Retinal pigment epithelial cell (primary cell): ENCODE measurements at places on chromosomes 12 and 14.

DNA sequence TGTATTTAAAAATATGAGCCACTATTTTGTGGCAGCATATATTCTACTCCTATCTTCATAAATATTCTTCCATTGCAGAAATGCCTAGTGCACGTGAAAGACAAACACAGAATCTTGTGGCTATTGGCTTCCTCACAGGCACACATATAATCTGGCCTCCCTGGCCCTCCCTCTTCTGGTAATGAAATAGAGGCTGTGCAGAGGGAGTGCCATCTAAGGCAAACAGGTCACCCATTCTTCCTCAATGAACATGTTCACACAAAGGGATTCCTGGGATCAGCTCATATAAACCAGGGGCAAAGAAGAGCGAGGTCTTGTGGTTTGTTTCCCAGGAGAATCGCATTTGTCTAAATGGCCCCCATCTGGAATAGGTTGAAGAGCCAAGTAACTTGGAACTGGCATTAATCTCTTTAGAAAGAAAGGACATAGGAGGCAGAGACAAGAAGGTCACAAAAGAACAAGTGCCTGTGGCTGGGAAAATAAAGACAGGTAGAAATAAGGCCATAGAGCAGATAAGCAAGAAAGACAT lies 171.6 kb upstream of the PTPRQ start:
- DNase-seq, result peak; percentile 29

- no peak for DNase-seq
Measured at GRCh38 chr14:25537846-25538455, 488.0 kb upstream of the STXBP6 start.

GRCh38 chr14:33902363-33902762 lies 48.5 kb downstream of the EGLN3 start:
- DNase-seq, result no peak

DNA sequence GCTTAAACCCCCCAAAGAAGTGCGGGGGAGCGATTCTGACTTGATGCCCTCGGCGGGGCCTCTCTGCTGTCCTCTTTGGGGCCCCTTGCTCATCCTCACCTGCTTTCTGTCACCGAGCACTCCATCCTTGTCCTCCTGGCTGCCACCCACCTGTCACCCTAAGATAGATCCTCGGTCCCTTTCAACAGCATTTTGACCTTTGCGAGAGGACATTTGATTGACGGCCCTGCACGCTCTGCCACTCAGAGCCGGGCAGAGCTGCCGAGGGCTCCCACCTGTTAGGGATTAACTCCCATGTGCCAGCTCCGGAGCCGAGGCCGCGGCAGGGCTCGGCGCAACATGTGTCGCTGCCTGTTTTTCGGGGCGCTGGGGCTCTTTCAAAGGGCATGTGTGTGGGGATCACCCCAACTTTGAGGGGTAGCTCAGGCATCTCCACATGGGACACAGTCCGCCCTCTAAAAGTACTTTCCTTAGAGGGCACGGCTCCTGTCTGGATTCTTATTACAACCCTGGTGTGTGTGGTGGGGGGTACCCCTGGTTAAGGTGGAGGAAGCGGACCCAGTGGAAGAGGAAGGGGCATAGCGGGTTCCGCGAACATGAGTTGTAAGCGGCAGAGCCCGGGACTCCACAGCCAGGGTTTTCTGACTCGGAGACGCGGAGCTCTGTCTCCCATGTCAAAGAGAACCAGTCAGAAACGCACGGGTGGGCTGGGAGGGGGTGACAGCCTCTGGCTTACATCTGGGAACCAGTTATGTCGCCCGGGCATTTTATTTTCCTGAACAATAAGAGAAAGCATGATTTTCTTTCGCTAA lies 811 bp upstream of the MEG3 start:
- no peak for DNase-seq

DNA sequence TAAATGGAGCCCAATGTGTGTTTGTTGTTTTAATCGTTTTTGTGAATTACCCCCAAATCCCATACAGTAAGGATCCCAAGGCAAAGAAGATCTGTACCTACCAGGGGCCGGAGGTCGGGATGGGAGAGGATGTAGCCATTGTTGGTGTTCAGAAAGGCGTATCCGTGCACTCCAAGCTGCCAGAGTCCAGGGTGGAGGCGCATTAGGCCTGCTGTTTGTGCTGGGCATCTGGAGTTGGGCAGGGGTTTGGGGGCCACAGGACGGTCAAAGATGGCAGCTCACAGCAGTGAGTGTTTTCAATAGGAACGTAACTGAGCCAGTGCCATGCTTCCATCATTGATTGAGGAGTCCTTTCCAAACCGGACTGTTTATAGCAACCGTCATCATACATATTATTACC lies 40.2 kb downstream of the CACNA2D4 start:
- DNase-seq, result no peak

DNA sequence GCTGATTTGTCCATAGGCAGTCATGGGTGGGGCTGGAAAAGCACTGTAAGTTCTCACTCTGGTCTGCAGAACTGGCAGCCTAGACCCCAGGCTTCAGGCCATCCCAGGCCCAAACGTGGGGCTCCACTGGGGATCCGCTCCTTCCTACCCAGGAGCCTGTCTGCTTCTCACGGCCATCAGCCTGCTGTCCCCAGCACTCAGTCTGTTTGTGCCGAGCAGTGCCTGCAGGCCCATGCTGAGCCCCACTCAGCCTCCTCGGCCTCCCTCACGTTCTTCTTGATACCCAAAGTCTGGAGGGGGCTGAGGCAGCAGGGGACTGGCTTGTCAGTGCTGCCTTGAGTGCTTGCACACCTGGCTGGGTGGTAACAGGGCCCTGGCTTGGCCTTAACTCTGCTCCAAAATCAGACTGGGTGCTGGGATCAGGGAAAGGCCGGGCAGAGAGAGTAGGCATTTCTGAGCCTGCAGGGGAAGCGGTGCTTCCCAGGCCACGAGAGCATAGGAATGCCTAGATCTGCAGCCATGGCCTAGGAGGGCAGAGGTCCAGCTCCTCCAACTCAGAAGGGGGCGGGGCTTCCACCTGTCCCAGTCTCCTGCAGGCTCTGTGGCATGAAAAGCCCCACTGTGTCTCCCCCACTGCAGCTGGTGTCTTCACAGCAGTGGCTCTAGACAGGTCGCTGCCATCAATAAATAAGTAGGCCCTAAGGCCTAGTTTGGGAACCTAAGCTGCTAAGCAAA lies 772.4 kb upstream of the FBXO33 start:
- no peak for DNase-seq

- no peak for DNase-seq
Measured at GRCh38 chr12:26244503-26244902, 49.1 kb downstream of the SSPN start.

DNA sequence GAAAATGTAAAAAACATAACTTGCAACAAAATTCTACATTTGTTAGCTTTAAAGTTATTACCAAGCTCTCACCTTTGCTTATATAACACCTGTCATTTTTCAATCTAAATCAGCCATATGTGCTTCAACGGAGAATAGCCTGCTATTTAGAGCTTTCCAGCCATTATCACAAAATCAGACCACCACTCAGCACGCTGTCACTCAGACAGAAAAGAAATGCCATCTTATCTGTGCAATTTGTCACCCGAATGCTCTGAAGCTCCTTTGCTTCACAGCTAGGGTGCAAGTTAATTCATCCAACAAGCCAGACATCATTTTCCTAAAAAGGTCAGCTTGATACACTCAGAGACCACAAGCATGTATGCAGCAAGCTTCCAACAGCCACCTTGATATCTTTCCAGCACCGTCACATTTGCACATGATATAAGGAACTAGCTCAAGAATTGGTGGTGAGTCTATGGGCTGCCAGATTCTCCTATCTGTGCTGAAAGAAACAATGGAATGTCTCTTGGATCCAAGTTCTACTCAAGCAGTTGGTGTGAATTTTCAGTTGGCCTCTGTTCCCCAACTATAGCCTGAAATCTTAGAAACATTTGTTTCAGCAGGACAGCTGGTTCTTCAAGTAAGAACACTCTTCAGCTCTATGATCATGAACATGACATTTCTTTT lies 20.0 kb upstream of the IFNG-AS1 start:
- DNase-seq, result no peak

GRCh38 chr12:116495260-116495659 lies 63.9 kb upstream of the MAP1LC3B2 start:
- peak; percentile 66 for DNase-seq

DNA sequence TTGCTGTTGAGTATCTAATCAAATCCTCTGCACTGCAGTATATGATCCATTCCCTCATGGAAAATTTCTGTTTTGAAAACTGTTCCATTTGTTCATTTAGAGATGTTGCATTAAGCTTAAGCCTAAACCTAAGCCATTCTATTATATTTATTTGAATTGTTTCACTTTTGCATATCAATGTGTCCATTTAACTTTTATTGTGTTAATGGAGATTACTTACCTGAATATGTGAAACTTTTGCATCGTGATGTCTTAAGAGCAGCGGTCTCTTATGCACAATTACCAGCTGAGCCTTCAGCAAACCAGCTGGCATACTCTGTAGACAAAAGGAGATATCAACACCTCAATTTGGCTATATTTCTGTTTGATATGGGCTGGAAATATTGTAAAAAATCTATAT lies 922.5 kb upstream of the FBXO33 start:
- DNase-seq, result no peak

- DNase-seq, result no peak
Measured at GRCh38 chr12:22366181-22366580, 31.7 kb upstream of the ST8SIA1 start.

DNA sequence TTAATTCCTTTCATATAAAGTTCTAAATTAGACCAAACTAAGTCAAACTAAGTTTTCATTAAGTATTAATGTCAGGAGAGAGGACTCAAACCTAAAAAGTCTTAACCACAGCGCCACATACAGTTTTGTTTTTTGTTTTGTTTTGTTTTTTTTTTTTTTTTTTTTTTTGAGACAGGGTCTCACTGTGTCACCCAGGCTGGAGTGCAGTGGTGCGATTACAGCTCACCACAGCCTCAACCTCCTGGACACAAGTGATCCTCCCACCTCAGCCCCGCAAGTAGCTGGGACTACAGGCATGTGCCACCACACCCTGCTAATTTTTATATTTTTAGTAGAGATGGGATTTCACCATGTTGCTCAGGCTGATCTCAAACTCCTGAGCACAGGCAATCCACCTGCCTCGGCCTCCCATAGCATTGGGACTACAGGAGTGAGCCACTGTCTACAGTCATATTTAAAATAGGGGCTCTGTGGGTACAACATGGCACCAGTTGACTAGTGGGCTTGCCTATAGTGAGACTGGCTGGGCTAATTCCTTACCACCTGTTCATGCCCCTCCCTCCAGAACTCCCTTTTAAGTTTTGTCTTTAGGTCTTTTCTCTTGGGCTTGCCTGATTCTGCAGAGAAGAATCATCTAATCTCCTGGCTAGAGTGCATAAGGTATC lies 110.2 kb downstream of the PPP2R5E start:
- no peak for DNase-seq

DNA sequence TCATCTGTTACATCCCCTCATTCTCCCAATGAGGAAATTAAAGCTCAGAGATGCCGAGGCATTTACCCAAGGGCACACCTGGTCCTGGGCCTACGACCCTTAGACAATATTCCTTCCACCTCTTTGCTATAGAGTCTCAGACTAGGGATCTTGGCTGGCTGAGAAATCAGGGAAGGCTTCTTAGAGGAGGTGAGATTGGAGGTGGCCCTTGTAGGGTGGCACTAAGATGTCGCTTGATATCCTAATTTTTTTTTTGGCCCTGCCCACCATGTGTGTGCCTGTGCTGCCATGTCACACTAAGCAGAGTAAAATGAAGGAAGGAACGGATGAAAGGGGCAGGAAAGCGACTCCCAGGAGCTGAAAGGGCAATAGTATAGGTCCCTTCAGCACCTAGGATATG lies 20.6 kb downstream of the BDKRB2 start:
- DNase-seq, result no peak

DNA sequence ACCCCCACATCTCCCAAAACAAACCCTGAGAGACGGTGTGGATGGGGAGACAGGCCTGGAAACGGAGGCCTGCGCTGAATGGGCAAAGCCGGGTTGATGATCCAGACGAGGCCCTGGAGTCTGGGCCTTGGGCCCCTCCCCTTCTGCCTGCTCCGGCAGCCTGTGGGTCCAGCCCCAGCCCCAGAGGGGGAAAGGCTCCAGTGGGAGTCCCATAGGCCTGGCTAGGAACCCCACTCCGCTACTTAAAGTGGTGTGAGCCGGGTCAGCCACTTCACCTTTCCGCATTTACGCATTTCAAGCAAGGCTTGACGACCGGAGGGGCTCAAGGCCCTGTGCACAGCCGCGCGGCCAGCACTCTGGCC lies 695 bp upstream of the TNFAIP2 start:
- DNase-seq, result no peak

- DNase-seq, result no peak
Measured at GRCh38 chr14:76550534-76550933, 174.6 kb downstream of the ESRRB start.

DNA sequence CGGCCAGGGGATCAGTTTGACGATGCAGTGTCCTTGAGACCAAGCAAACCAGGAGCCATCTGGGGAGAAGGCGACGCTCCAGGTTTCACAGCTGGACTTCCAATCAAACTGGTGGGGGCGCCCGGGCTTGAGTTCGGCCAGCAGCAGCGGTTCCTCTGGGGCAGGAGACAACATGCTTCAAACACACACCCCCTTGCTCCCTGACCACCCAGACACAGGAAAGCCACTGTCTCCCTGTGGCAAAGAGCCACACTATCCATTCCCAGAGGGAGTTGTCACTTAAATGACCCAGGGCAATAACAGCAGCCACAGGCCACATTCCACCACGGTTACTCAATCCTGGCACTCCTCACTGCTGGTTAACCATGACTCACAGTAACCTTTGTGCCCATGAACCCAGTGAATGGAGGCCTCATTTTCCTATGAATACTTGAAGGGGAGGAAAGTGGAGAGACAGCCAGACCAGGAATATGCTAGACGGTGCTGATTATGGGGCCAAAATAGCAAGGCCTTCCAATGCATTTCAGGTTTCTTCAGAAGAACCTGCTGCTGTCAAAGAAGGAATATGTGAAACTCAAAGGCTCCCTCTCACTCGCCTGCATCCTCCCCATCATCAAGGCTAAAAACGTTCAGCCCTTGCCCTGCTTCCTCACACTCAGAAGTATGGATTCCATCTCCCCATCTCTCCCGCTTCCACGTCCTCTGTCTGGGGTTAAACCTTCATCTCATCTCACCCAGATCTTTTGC lies 8.5 kb downstream of the WSB2 start:
- peak; percentile 85 for DNase-seq

DNA sequence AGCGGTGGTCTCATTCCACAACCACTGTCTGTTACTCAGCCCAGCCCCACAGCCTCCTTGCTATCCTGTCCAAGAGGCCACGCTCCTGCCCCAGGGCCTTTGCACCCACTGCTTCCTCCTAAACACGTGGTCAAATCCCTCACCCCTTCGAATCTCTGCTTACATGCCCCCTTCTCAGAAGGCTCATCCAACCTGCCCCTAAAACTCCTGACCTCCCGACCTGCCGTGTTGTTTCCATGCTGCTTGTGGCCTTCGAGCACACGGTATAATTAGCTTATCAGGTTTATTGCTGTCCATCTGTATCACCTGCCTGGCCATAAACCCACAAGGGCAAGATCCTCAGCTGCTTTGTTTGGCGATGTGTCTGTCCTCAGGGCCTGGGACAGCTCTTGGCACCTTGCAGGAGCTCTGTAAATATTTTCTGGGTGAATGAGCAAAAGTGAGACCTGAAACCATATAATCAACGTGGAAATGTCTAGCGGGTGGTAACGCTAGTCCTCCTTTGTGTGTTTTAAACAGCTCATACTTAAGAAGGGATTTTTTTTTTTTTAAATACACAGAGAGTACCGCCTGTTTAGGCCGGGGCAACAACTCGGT lies 36.0 kb downstream of the SCARB1 start:
- DNase-seq, result no peak
